SJSA1 (cell line): ENCODE measurements at places on chromosomes 13 and 19. TPM values are rescaled to one million over a fixed set of nuclear protein-coding genes. Genes with fewer than 3 reads are reported as not detected.

GRCh38 chr13:60646620-60647019 lies 249.6 kb downstream of the TDRD3 start:
- H3K27ac ChIP-seq = no peak overlapping the region
- H3K4me1 ChIP-seq = no peaks in the 10 kb centered on the region
- DNase-seq = no peak
- no peaks in the 10 kb centered on the region for H3K36me3 ChIP-seq
- no peak overlapping the region for H3K4me3 ChIP-seq
- no peaks in the 10 kb centered on the region for H3K27me3 ChIP-seq

DNA sequence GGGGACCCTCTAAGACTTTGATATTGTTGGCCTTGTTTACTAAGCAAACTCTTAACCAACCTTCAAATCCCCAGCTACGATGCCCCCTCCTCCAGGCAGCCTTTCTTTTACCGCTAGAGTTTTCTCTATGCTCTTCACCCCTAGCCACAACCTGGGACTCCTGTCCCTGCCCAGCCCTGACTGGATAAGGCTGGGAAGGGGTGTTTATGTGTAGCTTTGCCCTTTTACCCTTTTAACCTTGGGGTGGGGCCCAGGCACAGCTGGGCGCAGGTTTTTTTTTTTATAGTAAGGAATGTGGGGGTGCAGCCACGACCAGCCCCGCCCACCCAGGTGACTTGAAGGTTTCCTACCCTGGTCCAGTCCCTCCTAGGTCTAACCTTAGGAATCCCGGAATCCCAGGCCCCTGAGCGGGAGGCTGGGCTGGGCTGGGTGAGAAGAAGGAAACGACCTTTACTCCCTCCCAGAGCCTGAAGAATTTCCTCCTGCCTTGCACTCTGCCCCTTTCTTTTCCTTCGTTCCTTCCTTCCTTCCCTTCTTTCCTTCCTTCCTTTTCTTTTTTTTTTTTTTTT lies 12.2 kb downstream of the TJP3 start:
- H3K4me3 ChIP-seq = no peak overlapping the region
- H3K27me3 ChIP-seq = peaks cover 48% of the 10 kb centered on the region
- no peak for DNase-seq
- H3K27ac ChIP-seq = no peak overlapping the region
- no peaks in the 10 kb centered on the region for H3K36me3 ChIP-seq

DNA sequence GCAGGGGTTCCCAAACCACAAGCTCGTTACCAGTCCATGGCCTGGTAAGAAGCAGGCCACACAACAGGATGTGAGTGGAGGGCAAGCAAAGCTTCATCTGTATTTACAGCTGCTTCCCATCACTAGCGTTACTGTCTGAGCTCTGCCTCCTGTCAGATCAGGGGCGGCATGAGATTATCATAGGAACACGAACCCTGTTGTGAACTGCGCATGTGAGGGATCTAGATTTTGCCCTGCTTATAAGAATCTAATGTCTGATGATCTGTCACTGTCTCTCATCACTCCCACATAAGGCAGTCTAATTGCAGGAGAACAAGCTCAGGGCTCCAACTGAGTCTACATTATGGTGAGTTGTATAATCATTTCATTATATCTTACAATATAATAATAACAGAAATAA lies 677.4 kb upstream of the SLITRK6 start:
- no peak for DNase-seq
- no peak overlapping the region for H3K4me3 ChIP-seq
- no peak overlapping the region for H3K27ac ChIP-seq
- no peaks in the 10 kb centered on the region for H3K4me1 ChIP-seq

Gene MBD3L2
- not detected in 2 replicates for total RNA-seq

DNA sequence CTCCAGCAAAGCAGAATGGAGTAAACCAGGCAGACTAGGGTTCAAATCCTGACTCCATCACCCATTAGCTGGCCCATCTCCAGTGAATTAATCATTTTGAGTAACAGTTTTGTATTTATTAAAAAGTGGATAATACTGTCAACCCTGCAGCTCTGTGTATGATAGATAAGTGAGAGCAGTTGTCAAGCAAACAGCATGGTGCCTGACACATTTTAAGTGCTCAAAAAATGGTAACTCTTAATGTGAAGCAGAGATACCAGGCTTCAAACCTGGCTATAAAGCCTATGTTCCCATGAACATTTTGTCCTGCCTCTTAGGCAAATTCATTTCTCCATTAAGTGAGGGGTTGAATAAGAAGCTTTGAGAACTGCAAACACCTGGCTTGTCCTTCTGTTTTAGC lies 409.6 kb downstream of the TBC1D4 start:
- no peaks in the 10 kb centered on the region for H3K4me1 ChIP-seq
- H3K4me3 ChIP-seq = no peak overlapping the region
- H3K27ac ChIP-seq = no peak overlapping the region
- H3K27me3 ChIP-seq = no peaks in the 10 kb centered on the region
- no peaks in the 10 kb centered on the region for H3K36me3 ChIP-seq
- no peak for DNase-seq

DNA sequence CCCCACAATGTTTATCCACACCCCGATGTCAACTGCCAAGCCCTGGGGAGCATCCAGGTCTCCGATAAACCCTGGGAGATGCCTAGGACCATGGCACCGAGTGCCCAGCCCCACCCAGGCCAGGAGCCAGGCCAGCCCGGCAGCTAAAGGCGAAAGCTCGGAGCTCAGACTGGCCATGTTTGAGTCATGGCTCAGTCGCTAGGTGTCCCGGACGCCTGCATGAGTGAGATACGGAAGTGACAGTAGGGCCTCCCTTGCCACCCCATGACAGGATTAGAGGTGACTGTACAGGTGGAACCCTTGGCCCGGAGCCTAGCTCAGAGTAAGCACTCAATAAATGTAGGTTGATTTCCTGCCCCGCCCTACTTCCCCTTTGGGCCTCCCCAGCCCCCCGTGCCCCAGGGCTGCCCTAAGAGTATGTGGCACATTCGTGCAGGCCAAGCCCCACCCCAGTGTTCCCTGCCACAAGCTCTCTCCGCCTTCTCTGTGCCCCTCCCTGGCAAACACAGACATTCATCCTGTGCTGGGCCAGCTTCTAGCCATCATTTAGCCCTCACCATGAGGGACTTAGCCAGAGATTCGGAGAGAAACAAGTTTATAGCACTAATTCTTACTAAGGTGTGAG lies 5.8 kb upstream of the TPM4 start:
- H3K27ac ChIP-seq = no peak overlapping the region
- H3K36me3 ChIP-seq = no peaks in the 10 kb centered on the region
- peaks cover 28% of the 10 kb centered on the region for H3K4me1 ChIP-seq
- H3K27me3 ChIP-seq = no peaks in the 10 kb centered on the region
- no peak overlapping the region for H3K4me3 ChIP-seq
